ENCODE measurements at places on chromosomes 12 and 14.

DNA sequence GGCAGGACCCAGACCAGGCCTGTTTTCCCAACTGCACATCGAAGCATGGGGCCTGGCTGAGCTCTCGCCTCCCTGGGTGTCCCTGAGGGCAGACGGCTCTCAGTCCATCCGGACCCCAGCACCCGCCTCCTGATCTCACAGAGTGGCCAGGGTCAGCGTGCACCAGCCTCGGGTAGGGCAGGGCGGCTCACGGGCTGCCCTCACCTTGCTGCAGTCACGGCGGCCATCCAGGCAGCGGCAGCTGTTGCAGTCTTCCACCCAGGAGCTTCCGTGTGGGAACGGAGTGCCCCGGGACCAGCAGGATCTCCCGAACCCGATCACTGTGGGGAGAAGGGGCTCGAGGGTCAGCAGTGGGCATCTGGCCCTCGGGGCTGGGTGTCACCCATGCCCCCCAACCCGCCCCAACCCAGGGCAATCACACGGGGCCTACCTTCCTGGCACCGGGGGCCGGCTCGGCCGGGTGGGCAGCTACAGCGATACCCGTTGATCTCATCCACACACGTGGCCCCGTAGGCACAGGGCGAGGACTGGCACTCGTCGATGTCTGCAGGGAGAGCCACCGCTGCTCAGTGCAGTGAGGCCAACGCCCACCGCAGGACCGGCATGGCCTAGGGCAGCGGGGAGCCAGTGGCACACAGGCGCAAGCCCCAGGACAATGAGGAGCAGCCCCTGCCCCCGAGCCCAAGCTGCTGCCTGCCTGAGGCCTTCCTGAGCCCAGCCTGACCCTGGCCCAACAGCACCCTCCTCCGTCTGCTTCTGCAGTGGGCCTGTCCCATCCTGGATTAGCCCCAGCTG is 22.2 kb downstream of the JAG2 start:
- no peak for DNase-seq

DNA sequence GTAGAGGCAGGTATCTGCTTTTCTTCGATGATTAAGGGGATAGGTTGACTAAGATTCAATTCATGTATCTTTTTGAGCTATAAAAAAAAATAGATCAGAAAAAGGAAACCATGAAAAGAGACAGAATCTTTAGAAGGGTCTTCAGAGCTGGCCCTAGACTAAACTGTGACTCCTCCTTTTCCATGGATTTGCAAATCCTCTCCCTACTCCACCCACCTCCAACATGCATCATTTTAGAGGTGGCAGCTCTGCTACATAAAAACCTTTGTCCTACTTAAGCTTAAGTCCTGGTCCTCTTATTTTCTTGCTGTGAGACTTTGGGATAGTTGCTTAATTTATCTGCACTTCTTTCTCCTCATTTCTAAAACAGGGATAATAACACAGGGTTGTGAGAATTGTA is 48.4 kb upstream of the LIMA1 start:
- no peak for DNase-seq

DNA sequence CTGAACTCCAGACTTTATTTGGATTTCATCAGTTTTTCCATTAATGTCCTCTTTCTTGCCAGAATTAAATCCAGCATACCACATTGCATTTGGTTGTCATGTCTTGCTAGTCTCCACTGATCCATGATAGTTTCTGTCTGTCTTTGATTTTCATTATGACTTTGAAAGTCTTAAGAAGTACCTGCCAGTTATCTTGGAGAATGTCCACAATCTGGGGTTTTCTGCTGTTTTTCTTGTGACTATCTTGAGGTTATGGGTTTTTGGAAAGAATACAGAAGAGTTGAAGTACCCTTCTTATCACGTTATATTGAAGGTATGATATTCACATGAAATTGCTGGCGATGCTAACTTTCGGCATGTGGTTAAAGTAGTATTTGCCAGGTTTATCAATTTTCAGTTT is 282.3 kb upstream of the PRICKLE1 start:
- no peak for DNase-seq

DNA sequence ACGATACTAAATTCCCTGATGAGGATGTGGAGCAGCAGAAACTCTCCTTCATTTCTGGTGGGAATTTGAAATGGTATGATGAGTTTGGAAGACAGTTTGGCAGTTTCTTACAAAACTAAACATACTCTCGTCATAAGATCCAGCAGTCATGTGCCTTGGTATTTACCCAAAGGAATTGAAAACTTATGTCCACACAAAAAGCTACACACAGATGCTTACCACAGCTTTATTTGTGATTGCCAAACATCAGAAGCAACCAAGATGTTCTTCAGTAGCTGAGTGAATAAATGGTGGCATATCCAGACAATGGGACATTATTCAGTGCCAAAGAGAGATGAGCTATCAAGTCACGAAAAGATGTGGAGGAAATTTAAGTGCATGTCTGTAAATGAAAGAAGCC is 10.7 kb upstream of the APOLD1 start:
- DNase-seq: no peak

DNA sequence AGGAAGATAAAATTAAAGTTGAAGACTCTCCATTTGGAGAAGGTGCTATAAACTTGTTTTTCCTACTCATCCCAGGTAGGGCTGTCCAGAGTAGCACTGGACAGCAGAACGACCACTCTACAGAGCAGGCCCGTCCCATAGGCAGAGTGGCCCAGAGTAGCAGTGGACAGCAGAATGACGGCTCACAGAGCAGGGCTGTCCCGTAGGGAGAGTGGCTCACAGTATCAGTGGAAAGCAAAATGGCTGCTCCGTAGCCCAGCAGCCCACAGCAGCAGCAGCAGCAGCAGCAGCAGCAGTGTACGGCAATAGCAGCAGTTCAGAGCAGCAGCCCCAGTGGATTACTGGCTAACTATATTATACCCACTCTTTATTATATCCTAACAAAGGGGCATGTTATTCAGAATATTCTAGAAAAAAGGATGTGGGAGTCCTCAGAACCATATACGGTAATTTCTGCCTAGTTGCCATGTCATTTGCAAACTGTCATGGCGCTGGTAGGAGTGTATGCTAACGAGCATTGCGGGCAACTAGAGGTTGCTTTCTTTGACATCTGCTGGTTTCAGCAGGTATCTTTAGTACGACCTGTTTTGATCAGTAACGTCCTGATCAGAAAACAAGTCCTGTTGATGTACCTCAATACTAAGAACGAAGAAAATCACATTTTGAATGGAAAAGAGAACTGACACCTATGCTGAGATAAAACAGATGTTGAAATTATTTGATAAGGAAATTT is 567.3 kb downstream of the SLC16A7 start:
- no peak for DNase-seq

GRCh38 chr12:3071107-3071506 is 6.1 kb upstream of the TSPAN9 start:
- DNase-seq: no peak

- no peak for DNase-seq
Observed at GRCh38 chr12:115419145-115419646, 735.2 kb upstream of the TBX3 start.

All from stimulated activated CD8-positive, alpha-beta memory T cell treated with anti-CD3 and anti-CD28 coated beads, Interleukin-15, amount 100 ng/mL, for 48 hours (primary cell).